ENCODE measurements at places on chromosomes 4 and X.

DNA sequence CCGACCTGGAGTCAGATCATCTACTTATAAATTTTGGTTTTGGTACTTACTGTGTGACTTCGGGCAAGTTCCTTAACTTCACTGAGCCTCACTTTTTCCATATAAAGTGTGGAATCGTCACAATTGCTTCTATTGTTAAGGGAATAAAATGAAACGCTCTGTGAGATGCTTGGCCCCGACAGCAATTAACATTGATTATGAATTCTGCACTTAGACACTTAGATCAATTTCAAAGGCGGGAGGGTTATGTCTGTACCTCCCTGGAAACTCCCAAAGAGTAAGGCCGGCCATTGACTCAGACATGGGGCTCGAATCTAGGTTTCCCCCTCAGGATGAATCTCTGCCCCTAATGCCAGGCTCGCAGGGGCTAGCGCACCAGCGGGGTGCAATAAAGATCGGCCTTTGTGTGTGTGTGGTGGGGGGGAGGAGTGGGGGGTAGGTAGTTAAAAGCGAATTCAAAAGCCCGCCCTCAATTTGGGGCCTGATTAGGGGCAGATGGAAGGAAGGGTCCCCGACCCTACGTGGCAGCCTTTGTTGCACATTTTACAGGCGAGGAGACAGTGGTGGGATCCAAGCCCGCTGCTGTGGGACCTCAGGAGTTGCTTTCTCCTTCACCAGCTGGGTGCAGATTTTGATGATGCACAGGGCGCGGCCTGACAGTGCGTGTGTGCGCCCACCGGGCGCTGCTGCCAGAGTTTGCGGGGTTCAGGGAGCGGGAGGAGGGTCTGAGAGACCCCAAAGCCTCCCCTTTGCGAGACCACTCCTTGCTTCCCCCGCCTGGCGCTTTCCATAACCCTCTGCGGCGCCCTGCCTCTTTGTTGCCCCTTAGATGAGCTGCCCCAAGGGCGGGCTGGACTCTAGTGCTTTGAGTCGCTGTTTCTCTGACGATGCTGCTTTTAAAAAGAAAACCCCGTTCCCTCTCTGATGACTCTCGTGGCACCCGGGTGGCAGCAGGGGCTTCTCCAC is 9.6 kb downstream of the MSX1 start:
- peaks cover 72% of the 10 kb centered on the region for H3K27me3 ChIP-seq
- peak; percentile 8 for DNase-seq
- no peaks in the 10 kb centered on the region for H3K36me3 ChIP-seq
- H3K27ac ChIP-seq = no peak overlapping the region
- no peak overlapping the region for H3K4me3 ChIP-seq

GRCh38 chr4:102076622-102077021 is 268.7 kb downstream of the SLC39A8 start:
- DNase-seq = no peak
- H3K4me3 ChIP-seq = no peak overlapping the region
- no peaks in the 10 kb centered on the region for H3K27me3 ChIP-seq
- no peak overlapping the region for H3K27ac ChIP-seq

GRCh38 chr4:139036885-139037284 is 21.3 kb downstream of the NOCT start:
- peaks cover 2% of the 10 kb centered on the region for H3K36me3 ChIP-seq
- H3K4me1 ChIP-seq = no peaks in the 10 kb centered on the region
- no peak overlapping the region for H3K4me3 ChIP-seq
- H3K27ac ChIP-seq = no peak overlapping the region
- no peaks in the 10 kb centered on the region for H3K27me3 ChIP-seq

DNA sequence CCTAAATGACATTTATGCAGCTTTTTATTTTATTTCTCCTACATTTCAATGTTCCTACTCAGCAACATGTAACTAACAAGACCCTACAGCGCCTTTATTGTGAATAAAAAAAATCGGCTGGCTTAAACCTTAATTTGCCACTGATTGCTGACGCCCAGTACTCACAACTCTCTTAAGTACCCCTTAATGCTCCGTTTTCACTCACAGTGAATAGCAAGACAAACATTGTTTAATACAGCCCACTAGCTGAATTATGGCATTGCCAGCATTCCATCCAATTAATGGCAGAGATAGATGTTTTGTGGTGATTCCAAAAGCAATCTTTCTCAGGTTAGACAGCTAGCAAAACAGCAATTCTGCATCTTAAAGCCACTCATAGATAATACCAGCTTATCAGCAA is 61.1 kb downstream of the PPARGC1A start:
- peaks cover 1% of the 10 kb centered on the region for H3K4me1 ChIP-seq
- no peaks in the 10 kb centered on the region for H3K36me3 ChIP-seq
- DNase-seq = no peak
- H3K4me3 ChIP-seq = no peak overlapping the region
- H3K27me3 ChIP-seq = no peaks in the 10 kb centered on the region

DNA sequence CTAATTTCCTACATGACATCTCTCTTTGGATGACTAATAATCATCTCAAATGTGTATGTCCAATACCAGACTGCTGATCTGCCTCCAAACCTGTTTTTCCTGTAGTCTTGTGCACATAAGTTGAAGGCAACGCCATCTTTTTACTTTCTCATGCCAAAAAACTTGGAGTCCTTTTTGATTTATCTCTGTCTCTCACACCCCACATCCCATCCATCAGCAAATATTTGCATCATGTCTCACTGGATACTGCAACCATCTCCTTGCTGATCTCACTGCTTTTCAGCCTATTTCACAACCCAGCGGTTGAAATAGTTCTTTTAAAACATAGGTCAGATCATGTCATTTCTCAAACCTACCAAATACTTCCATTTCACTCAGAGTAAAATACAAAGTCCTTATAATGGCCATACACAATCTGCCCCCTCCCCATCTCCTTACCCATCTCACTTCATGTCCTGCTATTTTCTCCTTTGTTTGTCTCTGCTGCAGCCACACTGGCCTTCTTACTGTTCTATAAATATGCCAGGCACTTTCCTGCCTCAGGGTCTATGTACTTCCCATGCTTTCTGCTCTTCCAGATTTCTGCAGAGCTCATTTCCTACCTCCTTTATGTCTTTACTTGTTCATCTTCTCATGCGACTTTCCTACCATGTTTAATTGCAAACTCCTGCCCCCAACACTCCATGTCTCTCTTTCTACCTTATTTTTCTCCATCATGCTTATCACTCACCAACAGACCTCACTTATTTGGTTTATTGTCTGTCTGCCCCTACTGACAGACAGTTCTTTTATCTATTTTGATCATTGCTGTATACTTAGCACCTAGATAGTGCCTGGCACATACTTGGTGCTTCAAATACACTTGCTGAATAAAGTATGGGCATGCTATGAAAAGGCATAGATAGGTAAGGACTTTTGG is 98.8 kb downstream of the ANXA3 start:
- H3K27me3 ChIP-seq = no peaks in the 10 kb centered on the region
- H3K36me3 ChIP-seq = no peaks in the 10 kb centered on the region
- H3K4me3 ChIP-seq = no peak overlapping the region
- no peak for DNase-seq

GRCh38 chr4:28508636-28509035 is 1648.0 kb downstream of the STIM2 start:
- H3K36me3 ChIP-seq = no peaks in the 10 kb centered on the region
- H3K4me1 ChIP-seq = no peaks in the 10 kb centered on the region
- H3K27ac ChIP-seq = no peak overlapping the region
- H3K27me3 ChIP-seq = no peaks in the 10 kb centered on the region
- no peak overlapping the region for H3K4me3 ChIP-seq

DNA sequence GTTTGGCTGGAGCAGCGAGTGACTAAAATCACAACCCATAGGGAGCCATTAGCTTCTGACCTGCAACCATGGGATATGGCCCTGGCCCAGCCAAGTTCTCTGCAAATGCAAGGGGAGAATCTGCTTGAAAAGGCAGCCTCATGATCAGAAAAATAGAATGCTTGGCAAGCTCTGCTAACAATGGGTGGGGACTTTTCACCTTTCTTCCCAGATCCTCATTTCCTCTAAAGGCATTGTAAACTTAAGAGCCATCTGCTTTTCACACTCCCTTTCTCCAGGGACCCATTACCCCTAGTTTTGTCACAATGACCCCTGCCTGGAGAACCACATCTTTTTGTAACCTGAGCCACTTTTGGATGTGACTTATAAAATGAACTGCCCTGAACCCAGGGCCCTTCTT is 104.3 kb downstream of the PARM1 start:
- H3K36me3 ChIP-seq = no peaks in the 10 kb centered on the region
- no peak overlapping the region for H3K4me3 ChIP-seq
- H3K27me3 ChIP-seq = no peaks in the 10 kb centered on the region
- no peak overlapping the region for H3K27ac ChIP-seq
- H3K4me1 ChIP-seq = peaks cover 6% of the 10 kb centered on the region

GRCh38 chr4:181784881-181785280 is 458.3 kb upstream of the TENM3 start:
- H3K4me1 ChIP-seq = no peaks in the 10 kb centered on the region
- H3K27me3 ChIP-seq = no peaks in the 10 kb centered on the region
- no peaks in the 10 kb centered on the region for H3K36me3 ChIP-seq
- no peak overlapping the region for H3K27ac ChIP-seq
- no peak for DNase-seq
- no peak overlapping the region for H3K4me3 ChIP-seq

- H3K27me3 ChIP-seq = no peaks in the 10 kb centered on the region
- no peak for DNase-seq
- H3K4me3 ChIP-seq = no peak overlapping the region
- no peak overlapping the region for H3K27ac ChIP-seq
These were observed 3.2 kb downstream of the RPS6KA3 start for GRCh38 chrX:20263474-20263873.

GRCh38 chr4:108850219-108850649 is 87.4 kb upstream of the ETNPPL start:
- no peak for DNase-seq
- no peaks in the 10 kb centered on the region for H3K4me1 ChIP-seq
- no peaks in the 10 kb centered on the region for H3K36me3 ChIP-seq

DNA sequence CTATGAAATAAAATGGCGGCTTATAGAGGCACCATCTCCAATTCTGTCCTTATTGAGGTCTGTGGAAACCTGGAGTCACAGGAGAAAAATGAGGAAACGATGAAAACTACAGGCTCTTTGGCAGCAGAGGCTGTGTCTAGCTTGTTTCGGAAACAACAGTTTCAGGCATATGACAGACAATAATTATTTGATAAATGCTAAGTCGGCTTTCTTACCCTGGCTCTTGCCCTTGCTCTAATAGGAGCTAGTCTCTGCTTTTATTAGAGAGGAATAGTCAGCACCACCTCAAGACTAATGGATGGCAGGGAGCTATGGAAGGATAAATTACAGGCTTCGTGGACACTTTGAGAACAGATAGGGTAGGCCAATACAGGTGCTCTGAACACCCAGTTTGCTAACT is 24.3 kb downstream of the HADH start:
- no peak overlapping the region for H3K27ac ChIP-seq
- H3K27me3 ChIP-seq = no peaks in the 10 kb centered on the region
- no peak overlapping the region for H3K4me3 ChIP-seq
- no peak for DNase-seq
- H3K4me1 ChIP-seq = no peaks in the 10 kb centered on the region

GRCh38 chrX:64205441-64205734 is at the start of gene AMER1:
AMER1 (minus strand) TSS chrX:64205708; CDS start chrX:64193286, 12,422 bp downstream.
- peak within 1 kb of the TSS; percentile 91 for H3K4me3 ChIP-seq
- H3K4me1 ChIP-seq = peaks cover 5% of the 10 kb centered on the region
- no peaks in the 10 kb centered on the region for H3K27me3 ChIP-seq
- no peaks in the 10 kb centered on the region for H3K36me3 ChIP-seq
- DNase-seq = no peak

GRCh38 chrX:1239681-1240142 is 27.3 kb upstream of the CRLF2 start:
- H3K4me3 ChIP-seq = no peak overlapping the region
- H3K36me3 ChIP-seq = no peaks in the 10 kb centered on the region
- no peak overlapping the region for H3K27ac ChIP-seq
- no peaks in the 10 kb centered on the region for H3K27me3 ChIP-seq

DNA sequence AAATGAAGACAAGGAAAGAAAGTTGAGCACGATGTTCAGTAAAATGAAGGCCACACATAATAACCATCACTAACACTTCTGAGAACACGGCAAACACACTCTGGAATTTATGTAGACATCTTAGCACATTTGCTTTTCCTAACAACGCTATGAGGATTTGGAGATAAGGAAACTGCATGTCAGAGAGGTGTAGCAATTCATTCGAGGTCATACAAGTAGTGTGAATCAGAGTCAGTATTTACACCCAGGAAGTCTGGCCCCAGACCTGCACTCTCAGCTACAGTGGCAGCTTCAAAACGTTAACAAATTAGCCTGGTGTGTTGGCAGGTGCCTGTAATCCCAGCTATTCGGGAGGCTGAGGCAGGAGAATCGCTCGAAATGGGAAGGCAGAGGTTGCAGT is 253.4 kb downstream of the PDGFC start:
- no peaks in the 10 kb centered on the region for H3K4me1 ChIP-seq
- H3K27ac ChIP-seq = no peak overlapping the region
- H3K4me3 ChIP-seq = no peak overlapping the region
- H3K27me3 ChIP-seq = no peaks in the 10 kb centered on the region

DNA sequence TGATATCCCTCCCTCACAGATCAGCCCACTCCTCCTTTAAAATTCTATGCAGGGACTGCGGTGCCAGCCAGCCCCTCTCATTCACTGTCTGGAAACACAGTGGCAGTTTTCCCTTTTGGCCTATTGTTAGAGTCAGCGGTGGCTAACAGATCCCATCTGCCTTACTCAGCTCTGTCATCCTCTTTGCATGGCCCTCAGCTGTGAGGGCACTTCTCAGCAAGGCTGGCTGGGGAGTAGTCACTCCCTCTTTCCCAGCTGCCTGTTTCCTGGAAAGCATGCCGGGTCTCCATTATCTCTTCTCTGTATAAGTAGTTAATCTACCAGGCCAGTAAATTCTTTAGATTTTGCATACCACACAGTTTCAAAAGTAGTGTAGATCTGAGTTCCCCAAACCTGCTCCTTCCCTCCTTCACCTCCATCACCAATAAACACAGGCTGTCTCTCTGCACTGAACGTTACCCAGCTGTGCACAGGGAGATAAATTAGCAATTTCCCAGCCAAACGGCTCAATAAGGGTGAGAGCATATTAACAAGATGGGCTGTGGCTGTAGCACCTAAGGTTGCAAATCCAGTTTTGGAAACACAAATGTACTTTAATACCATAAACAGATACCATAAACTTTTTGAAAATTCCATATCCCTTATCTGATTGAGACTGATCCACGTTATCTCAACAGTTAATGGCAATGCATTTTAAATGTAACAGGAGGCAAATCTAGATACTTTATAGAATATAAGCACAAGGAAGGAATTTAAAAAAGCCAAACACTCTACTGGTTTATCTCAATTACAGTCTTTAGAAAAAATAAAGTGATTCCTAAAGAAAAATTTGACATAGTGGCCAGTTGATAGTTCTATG is 229.3 kb downstream of the ANKRD50 start:
- peak overlapping the region; percentile 27 for H3K4me3 ChIP-seq
- H3K36me3 ChIP-seq = no peaks in the 10 kb centered on the region
- no peaks in the 10 kb centered on the region for H3K27me3 ChIP-seq
- H3K4me1 ChIP-seq = peaks cover 5% of the 10 kb centered on the region

DNA sequence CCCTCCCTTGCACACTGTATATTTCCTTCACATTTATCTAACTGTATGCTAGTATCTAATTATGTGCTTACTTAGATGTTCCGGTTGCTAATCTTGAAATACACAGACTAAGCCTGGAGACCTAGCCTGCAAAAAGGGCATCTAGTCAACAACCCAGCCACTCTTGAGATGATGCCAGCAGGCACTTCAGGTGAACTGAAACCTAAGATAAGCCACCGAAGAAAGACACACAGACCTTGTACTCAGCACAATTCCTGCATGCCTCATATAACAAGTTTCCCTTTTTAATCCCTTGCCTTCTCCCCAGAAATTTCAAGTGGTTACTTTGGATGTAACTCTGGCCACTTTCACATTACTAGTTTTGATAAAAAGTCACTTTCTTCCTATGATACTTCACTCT is 2506.6 kb downstream of the ARAP2 start:
- no peaks in the 10 kb centered on the region for H3K36me3 ChIP-seq
- H3K4me1 ChIP-seq = no peaks in the 10 kb centered on the region
- H3K4me3 ChIP-seq = no peak overlapping the region
- DNase-seq = no peak
- no peak overlapping the region for H3K27ac ChIP-seq
- no peaks in the 10 kb centered on the region for H3K27me3 ChIP-seq

All from neuronal stem cell (in vitro differentiated cells).